Inflammatory macrophage (primary cell): ENCODE measurements at places on chromosomes 11 and 22.
A peak's percentile ranks its signal among the peaks of the same experiment; 100 is the strongest.

DNA sequence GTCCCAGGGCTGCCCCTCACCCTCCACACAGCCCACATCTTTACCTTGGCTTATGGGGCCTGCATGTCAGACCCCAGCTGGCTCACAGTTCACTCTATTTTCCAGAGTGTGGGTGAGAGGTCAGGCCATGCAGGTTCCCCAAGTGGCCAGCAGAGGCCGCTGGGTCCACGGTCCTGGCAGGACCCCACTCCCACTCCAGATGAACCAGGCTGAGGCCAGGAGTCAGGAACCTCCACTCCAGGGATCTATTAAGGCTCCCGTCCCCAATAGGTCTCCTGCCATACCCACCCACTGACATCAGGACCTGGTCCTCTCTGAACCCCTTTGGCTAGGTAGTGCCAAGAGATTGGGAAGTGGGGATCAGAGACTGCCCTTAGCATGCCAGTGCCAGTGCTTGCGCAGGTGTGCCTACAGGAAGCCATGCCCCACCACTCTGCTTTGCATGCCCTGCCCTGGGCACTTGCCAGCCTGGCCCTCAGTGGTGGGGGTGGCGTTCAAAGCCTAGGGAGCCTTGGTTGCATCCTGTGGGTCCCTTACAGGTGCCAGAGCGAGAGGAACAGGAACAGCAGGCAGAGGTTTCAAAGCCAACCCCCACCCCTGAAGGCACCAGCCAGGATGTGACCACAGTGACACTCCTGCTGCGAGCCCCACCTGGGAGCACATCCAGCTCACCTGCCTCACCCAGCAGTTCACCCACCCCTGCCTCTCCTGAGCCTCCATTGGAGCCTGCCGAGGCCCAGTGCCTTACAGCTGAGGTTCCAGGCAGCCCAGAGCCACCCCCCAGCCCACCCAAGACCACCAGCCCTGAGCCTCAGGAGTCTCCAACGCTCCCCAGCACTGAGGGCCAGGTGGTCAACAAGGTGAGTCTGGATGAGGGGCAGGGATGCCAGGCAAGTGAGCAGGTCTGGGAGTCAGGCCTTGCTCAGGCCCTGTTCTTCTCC, 8.3 kb downstream of the SMTN start:
- peak; percentile 39 for DNase-seq

- no peak for DNase-seq
Measured at GRCh38 chr11:102276783-102277182, 40.5 kb upstream of the BIRC3 start.

DNA sequence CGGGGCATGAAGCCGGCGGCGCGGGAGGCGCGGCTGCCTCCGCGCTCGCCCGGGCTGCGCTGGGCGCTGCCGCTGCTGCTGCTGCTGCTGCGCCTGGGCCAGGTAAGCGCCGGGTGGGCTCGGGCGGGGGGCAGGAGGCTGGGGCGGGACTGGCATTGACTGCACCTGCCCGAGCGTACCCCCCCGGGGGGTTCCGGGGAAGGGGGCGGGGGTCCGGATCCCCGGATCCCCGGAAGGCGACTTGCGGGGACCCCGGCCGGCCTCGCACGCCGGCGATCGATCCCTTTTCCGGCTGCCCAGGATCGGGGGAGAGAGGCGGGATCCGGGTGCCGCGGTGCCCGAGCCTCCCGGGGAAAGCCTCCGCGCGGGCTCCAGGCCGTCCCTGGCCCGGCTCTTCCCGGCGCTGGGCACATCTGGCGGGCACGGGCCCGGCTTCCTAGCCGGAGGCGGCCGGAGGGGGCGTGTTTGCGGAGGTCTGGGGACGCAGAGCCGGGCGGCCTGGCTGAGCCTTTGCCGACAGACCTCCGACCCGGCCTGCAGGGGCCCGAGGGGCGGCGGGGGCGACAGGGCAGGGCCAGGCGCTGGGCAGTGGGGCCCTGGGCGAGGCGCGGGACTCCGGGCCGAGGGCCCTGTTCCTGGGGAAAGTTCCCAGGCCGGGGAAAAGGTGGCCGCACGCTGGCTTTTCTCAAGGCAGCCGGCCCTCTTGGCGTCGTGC, 705 bp downstream of the PTPRJ start:
- DNase-seq = no peak

DNA sequence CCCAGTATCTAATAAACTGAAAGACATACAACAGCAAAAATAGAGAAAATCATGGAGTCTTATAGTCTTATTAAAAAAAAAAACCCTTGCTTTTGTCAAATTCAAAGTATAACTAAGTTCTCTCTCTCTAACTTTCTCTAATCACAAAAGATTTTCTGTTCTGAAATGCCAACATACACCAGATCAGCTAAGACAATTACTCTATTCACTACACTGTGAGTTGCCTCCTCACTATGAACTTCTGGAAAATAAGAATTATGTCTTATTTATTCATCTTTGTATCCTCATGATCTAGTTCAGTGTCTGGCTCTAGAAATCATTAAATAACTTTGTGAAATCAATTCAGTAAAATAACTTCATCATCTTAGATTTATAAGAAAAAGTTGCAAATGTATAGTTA, 12.7 kb downstream of the FAM76B start:
- DNase-seq = no peak

- DNase-seq = no peak
Measured at GRCh38 chr11:99019696-99020095, 1.1 kb upstream of the CNTN5 start.

DNA sequence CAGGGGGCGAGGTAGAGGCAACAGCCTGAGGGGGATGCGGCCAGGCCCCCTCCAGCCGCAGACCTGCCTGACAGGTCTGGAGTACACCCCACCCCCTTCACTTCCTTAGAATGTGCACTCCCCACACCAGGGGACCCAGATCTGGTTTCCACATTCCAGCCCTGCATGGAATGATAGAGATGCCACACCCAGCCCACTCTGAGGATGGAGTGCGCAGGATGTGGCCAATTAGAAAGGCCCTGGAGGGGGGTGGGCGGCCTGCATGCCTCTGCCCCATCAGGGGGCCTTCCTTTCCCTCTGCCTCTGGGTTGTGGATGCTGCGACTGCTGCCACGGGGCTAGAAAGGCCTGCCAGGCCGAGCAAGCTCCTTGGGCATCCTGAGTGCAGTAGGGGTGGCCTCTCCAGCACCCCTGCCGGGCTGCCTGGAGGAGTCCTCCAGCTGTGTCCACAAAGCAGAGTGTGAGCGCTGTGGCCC, 28.2 kb upstream of the MGAT3 start:
- no peak for DNase-seq

- peak; percentile 40 for DNase-seq
Measured at GRCh38 chr11:61978703-61979661, 11.5 kb upstream of the FTH1 start.

DNA sequence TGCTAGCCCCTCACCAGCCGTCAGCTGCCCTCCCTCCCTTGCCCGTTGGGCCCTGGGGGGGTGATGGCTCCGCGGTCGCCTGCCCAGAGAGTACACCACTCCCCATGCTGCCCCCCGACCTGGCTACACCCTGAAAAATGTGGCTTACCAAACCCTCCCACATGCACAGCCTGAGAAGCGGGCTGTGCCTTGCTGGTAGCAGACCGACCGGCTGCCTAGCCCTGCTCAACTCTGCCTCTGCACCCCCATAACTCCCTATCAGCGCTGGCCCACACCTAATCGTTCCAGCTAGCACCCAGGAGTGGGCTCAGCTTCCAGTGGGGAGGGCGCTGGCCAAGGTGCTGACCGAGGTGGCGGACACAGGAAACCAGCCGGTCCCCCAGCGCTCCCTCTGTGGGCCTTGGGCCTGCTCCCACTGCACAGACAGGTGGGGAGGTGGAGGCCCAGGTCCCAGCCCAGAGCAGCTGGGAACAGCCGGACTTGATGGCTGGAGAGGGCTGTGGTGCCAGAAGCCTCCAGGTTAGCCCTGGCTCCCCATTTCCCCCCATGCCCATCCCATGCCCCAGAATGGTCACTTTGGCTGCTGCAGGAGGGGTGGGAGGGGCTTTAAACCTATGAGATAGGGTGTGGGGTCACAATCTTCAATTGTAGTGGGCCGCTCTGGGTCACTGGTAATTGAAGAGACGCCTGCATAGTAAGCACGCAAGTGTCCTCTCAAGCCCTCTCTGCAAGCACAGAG, 32.1 kb upstream of the PRODH start:
- DNase-seq = no peak

DNA sequence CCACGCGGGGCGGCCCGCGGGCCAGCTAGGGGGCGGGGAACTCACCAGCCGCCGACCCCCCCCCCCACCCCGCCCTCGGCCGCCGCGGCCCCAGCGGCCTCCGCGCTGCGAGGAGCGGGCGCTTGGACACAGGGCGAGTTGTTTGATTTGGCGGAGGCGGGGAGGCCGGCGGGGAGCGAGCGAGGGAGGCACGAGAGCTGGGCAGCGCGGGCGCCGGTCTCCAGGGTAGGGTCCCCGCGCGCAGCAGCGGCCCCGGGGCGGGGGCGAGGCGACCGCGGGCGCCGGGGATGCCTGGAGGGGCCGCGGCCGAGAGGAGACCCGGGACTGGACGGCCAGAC, 64.4 kb downstream of the NAV2 start:
- no peak for DNase-seq

DNA sequence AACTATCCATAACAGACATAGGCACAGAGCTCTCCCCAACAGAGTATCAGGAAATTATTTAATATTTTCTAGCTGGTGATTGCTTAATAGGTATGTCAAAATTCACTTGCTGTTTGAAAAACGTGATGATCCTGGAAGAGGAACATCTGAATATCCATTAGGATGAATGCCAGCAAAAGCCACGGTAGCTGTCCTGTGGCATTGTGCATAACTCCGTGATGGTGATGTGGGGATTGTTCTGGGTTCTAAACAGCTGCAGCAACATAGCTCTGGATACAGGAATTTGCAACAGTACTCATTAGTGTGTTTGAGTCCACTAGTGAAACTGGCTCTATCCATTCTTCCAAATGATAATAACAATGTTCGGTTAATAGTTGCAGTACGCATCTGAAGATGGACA, 78.8 kb downstream of the C11orf65 start:
- no peak for DNase-seq

GRCh38 chr11:93001806-93002205, 32.4 kb downstream of the MTNR1B start:
- DNase-seq = no peak

- DNase-seq = no peak
Measured at GRCh38 chr11:131511794-131512193, 141.4 kb downstream of the NTM start.

- peak; percentile 33 for DNase-seq
Measured at GRCh38 chr11:33716243-33716642, 15.6 kb upstream of the C11orf91 start.

DNA sequence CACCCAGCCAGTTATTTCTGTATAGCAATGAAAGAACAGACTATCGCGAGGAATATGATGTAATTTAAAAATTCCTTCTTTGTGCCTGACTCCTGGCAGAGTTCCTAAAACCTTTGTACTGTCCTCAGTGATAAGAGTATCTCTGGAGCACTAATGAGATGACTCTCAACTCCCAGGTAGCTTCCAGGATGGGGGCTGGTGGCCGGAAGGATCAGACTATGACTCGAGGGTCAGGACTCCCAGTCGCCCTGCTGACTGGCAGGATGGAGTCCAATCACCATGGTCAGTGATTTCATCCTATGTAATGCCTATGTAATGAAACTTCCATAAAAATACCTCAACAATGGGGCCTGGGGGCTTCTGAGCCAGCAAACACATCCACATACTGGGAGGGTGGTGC, 135.1 kb downstream of the SHANK2 start:
- no peak for DNase-seq

- peak; percentile 39 for DNase-seq
Measured at GRCh38 chr11:122647736-122648275, 7.7 kb upstream of the UBASH3B start.

DNA sequence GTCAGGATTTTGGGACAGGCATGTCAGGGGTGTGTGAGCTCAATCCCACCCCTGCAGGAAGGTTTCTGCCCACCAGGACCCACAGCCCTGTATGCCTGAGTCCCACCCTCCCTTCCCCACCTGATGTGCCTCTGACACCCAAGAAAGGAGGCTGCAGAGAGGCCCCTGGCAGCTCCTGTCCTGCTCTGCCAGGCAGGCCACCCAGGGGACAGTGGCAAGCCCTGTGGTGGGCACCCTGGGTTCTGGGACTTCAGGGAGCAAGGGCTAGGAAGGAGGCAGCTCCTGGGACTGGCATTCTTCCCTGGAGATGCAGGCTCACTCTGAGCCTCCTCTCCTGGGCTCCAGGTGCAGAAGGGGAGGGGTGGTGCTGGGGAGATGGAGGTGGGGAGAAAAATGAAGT, 234.5 kb upstream of the B3GAT1 start:
- no peak for DNase-seq

DNA sequence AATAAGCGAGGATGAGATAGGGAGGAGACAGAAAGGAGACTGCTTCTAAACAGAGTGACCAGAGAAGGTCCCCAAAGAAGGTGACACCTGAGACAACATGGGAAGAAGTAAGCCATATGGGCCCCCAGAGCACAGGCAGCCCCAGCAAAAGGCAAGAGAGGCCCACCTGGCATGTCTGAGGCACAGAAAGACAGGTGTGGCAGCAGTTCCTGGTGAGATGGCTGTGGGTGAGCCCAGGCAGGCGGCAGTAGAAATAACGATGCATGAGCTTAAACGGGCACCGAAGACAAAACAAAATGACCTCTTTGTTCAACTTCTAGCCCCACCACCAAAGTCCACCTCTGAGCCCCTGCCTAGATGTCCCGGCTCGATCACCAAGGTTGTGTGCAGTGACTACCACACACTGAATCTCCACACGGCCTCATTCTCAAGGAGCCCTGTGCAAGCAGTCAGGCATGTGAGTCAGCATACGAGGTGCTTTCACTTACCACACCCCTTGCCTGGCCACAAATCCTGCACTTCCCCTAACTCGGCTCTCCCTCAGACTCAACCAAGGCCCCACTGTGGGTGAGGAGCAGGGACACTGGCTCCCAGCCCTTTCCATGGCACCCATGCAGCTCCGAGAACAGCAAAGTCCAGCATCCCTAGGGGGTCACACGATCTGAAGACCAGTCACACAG, 77.6 kb downstream of the PACSIN2 start:
- peak; percentile 82 for DNase-seq

GRCh38 chr11:82012276-82012675, 721.4 kb downstream of the FAM181B start:
- DNase-seq = no peak

DNA sequence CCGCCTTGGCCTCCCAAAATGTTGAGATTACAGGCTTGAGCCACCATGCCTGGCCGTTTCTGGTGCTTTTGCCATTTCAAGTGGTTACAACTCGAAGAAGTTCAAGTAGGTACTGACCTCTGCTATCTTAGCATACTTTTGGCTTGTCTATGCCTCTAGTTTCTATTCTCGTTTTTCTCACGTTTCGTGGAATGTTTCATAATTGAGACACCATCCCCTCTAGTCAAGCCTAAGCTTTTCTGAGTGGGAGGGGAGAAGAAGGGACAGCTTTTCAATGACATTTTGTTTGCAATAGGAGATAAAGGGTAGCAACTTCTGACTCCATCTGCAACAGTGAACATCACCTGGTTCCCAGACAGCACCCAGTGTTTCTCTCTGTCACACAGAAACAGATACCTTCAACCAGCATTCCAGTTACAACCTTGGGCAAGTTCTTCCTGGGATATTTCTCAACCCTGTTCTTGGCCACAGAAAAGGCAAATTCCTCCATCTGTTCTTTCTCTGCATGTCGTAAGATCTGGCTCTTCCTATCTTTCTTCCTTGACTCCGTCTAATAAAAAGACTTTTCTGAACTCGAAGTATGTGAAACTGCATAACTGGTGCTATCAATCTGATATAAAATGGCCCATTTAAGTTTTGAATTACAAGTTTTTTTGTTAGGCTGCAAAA, 25.5 kb downstream of the DDI1 start:
- peak; percentile 7 for DNase-seq

GRCh38 chr11:130070846-130071200, 1.1 kb downstream of the APLP2 start:
- DNase-seq = peak; percentile 37

- DNase-seq = no peak
Measured at GRCh38 chr11:95469258-95469657, 238.3 kb upstream of the SESN3 start.

- DNase-seq = no peak
Measured at GRCh38 chr22:37312549-37313183, 30.4 kb downstream of the CYTH4 start.
